ENCODE measurements at places on chromosomes 6 and 20.

- no peak for DNase-seq
Observed at GRCh38 chr6:33439956-33440648, 14.3 kb upstream of the ZBTB9 start.

- no peak for DNase-seq
Observed at GRCh38 chr6:127051571-127052260, 66.8 kb upstream of the RSPO3 start.

DNA sequence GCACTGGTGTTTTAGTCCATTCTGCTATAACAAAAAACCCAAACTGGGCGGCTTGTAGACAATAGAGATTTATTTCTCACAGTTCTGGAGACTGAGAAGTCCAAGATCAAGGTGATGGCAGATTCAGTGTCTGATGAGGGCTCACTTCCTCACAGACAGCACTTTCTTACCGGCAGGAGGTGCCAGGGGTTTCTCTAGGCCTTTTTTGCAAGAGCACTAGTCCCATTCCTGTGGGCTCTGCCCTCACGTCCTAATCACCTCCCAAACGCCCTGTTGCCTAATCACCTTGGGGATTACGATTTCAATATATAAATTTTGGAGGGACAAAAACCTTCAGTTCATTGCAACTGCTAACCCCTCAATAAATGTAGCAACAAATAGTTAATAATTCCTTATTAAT is 140.0 kb upstream of the SGK1 start:
- no peak for DNase-seq

DNA sequence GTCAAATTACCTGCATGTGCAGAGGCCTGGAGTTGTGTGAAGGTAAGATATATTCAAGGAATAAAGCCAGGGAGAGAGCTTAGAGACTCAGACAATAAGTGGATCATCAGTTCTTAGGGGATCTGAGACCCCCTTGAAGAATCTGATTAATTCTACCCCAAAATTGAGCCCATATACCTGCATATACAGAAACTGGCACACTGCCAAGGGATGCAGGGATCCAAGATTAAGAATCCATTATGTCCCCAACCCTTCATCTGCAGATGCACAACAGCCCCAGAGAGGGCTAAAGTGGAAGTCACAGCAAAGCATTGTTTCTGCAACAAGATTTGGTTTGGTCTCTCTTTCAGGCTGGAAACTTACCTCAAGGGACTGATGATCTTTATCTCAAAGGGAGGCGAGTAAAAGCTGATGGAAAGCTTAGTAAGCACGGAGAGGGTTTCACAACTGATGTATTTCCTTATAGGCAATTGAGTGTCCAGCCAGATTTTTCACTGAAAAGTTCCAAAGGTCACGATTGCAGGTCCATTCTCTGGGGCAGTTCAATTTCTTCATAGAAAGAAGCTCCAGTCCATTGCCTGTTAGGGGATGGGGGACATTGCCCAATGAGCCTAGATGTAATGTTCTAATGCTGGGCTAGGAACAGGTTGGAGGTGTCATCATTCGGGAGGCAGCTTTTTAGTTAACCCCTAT is 20.9 kb upstream of the STK35 start:
- no peak for DNase-seq
